ENCODE measurements at places on chromosomes 5 and 9.

DNA sequence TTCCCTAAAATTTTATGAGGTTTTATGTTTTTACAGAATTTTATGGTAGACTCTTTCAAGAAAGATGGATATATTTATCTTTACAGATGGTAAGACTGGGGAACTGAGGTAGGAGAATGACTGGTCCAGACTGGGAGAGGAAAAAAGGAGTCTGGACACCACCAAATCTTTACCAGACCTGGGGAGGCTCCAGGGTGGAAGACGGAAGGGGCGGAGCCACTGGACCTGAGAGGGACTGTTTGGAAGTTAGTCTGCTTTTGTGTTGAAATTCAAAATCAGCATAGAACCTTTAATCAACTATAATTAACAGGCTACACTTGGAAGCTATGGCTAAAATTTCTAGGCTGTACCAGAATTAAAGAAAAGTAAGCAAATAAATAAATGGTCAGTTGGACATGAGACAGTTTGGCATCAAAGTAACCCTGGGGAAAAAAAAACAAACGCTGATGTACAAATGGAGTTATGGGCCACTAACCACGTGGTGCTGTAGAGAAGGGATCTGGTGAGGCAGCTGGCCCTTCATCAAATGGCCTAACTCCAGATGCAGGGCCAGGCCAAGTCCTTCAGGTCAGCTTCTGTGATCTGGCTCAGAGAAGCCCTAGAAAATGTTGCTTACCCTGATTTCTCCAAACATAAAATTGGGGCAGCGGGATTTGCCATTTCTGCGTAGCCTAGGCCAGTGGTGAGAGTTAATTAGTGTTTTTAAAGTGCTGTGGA, 155.1 kb downstream of the ARSB start:
- DNase-seq, result no peak

DNA sequence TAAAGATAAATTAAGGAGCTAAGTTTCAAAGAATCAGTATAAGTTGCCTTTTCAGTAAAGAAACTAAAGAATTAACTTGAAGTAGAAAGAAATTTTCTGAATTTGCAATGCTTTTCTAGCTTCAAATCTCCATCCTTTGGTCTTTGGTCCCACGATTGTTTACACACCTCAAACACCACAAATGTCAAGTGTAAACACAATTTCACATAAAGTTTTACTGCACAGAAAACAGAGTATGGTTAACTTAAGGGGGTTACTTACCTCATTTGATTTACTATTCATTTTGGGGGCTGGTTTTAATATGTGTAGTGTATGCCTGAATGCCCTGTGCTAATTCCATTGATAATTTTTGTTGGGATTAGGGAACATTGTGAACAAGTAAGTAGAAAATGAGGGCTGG, 4.1 kb downstream of the CDO1 start:
- no peak for DNase-seq

GRCh38 chr5:27091858-27092257, 53.5 kb upstream of the CDH9 start:
- no peak for DNase-seq

- DNase-seq, result no peak
Observed at GRCh38 chr9:18520416-18521047, 46.6 kb downstream of the ADAMTSL1 start.

DNA sequence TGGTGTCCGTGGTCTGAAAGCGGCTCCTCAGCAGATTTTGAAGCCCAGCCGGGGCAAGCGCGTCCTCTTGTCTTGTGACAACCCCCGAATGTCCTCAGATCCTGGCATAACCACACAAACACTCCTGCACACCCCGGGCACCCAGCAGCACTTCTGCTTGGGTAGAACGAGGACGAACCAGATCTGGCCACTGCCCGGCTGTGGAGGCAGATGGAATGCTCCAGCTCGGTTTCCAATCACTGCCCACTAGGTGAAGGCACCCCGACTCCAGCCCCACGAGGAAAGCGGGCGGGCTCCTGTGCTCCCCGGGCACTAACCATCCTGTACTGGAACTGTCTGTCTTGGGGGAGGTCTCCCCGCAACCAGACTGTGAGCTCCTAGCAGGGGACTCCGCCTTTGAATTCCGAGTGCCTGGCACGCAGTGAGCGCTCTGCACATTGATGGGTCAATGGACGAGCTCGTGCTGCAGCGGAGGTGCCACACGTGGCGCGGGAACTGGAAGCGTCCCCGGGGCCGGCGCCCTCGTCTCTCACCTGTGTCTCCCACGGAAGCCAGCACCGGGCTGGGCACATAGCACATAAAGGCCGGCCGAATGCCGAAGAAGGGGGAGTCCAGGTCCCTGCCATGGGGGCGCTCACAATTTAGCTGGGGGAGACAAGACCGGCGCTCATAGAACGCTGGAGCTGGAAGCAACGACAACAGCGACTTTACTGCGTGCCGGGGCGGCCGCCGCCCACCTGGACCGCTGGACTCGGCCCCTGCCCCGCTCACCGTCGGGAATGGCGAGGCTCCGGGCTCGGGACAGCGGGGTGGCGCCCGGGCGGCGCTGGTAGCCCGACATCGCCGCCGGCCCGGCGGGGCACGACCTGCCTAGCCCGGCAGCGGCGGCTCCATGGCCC, 608 bp downstream of the ENTR1 start:
- no peak for DNase-seq

DNA sequence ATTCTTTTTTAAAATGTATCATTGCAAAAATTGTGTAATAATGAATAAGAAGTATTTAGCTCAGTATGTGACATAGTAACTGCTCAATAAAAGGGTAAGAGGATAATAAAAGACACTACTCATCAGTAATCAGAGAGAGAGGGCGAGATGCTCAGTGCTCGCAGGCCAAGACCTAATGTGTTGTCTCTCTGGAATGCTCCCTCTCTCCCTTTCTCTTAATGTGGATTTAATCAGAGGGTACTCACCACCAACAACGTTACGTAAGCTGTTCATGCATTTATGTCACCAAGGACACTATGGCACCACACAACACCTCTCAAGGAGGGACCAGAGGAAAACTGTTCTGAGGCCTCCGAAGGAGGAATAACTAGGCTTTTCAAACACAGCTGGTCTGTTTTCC, 42.5 kb downstream of the WHRN start:
- no peak for DNase-seq

DNA sequence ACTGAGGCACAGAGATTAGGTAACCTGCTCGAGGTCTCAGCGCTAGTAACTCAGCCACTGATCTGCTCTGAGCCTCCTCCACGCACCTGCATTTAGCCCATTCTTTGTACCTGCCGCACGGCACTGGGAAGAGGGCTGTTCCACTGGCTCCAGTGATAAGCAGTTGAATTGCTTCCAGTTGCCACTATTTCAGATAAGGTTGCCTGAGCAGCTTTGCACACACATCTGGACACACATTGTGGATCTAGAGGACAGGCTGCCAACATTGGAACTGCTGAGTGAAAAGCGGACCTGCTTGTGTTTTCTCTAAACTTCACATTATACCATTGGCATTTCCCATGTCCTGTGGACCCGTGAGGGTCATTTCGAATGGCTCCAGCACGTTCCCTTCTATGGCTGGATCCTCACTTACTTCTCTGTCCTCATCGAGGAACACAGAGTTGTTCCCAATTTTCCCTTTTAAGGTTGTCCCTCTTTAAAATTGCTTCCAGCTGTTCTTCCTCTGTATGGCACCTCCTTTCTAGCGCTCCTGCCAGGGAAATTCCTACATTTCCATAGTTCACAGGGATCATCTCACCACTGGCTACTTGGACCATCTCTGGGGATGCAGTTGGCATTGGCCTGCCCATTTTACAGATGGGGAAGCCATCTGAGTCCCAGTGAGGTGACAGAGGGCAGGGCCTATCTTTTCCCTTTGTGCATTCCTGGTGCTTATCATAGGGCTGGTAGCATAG, 45.9 kb upstream of the RPL26L1 start:
- no peak for DNase-seq

DNA sequence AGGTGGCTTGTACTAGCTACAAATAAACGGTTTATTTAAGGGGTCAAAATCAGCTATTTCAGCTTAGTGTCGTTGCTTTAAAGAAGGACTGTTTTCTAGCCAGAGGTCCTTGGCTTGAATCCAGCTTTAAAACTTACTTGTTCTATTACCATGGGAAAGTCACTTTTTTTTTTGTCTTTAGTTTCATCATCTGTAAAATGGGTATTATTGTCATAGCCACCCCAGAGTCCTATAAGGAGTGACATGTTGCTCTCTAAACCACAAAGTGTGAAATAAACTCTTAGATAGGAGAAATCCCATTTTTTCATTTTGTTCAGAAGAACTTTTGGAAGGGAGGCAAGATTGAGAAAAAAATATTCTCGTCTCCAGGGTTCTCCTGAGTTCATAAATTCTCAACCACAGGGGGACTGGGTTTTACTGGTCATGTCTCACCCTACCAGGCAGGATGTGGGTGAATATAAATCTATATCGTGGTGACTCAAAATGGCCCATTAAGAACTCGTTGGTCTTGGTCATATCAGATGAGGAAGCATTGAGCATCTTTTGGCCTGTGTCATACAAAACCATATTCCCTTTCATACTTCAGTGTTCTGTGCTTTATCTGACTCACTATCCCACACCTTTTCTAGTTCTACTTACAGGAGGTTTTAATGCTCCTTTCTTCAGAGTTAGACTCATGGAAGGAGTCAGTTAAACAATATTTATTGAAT, 202.7 kb upstream of the NR3C1 start:
- DNase-seq, result no peak

DNA sequence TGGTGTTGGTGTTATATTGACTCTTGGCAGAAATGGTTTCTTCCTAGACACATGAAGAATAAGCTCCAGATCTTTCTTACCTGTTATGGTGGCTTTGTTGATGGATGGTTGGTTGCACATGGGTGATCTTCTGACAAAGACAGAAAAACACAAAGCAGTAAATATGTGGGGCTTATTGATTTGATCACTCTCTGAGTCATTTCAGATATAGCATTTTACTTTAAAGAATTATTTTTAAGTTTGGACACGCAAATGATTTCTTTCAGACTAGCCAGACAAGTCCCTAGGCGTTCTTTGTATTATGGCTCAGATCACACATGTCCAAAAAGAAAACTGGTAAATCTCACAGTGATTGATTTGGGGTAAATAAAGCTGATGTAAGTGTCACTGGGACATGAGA, 597.6 kb downstream of the RAB3C start:
- no peak for DNase-seq

DNA sequence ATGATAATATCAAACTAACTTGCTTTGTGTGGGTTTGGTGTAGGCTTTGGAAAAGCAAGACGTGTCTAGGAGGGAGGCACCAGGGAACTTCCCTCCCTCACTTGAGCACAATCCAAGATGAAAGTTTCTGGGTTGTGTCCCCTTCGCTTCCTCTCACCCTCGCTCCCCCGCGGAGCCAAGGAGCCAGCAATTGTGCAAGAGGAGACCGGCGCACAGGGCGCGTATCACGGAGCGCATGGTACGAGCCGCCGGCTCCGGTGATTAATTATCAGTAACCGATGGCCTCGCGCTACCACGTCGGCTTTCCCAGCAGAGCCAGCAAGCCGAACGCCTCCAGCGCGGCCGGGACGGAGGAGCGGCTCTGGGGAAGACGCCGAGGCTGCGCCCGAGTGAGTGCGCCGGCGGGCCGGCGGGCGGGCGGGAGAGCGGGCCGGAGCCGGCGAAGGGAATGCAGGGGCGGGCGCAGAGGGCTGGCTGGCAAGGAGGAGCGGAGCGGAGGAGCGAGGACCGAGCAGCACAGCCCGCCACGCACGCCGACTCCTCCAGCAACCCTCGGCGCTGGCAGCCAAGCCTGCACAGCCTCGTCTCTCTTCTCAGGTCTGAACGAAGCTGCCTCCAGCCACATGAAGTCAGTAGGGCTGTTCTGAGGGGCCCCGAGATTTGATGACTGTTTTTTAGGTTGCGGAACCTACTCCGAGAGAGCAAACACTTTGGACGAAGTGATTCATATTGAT, 143.6 kb downstream of the BNC2 start:
- no peak for DNase-seq

GRCh38 chr5:101390151-101390908, 487.2 kb upstream of the ST8SIA4 start:
- no peak for DNase-seq

- no peak for DNase-seq
Observed at GRCh38 chr5:34652914-34653313, 3.2 kb upstream of the RAI14 start.

- DNase-seq, result no peak
Observed at GRCh38 chr5:161385027-161385426, 161.5 kb downstream of the GABRB2 start.

DNA sequence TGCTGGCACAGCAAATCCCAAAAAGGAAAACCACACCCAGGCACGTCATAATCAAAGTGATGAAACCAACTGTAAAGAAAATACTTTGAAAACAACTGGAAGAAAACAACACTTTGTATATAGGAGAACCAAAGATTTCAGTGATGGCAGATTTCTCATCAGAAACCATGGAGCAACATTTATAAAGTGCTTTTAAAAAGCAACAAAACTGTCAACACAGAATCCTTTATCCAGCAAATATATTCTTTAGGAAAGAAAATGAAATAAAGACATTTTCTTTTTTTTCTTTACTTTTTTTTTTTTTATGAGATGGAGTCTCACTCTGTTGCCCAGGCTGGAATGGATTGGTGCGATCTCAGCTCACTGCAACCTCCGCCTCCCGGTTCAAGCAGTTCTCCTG, 5.3 kb upstream of the FAM151B start:
- DNase-seq, result no peak

- DNase-seq, result no peak
Observed at GRCh38 chr5:179241175-179241574, 104.1 kb downstream of the ADAMTS2 start.

DNA sequence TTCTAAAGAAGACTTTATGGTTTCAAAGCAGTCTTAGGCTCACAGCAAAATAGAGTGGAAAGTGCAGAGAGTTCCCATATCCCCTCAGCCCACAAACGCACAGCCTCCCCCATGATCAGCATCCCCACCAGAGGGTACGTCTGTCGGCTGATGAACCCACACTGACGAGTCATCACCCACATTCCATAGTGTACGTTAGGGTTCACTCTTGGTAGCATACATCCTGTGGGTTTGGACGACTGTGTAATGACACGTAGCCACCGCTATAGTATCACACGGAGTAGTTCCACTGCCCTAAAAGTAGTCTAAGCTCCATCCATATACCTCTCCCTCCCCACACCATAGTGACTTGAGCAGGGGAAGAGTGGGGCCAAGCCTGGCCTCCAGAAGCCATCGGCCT, 135.7 kb upstream of the PHYKPL start:
- no peak for DNase-seq

DNA sequence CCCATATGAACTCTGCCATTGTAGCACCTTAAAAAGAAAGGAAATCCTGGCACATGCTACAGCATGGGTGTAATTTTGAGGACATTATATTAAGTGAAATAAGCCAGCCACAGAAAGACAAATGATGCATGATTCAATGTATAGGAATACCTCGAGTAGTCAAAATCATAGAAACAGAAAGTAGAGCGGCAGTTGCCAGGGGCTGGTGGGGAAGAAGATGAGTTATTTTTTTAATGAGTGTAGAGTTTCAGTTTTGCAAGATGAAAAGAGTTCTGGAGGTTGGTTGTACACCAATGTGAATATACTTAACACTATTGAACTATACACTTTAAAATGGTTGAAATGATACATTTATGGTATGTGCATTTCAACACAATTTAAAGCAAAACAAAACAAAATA, 133.0 kb downstream of the ZDHHC21 start:
- no peak for DNase-seq
